ENCODE measurements at places on chromosomes 7 and 10.

GRCh38 chr10:90204956-90205314 lies 503.5 kb downstream of the KIF20B start:
- no peak for DNase-seq

DNA sequence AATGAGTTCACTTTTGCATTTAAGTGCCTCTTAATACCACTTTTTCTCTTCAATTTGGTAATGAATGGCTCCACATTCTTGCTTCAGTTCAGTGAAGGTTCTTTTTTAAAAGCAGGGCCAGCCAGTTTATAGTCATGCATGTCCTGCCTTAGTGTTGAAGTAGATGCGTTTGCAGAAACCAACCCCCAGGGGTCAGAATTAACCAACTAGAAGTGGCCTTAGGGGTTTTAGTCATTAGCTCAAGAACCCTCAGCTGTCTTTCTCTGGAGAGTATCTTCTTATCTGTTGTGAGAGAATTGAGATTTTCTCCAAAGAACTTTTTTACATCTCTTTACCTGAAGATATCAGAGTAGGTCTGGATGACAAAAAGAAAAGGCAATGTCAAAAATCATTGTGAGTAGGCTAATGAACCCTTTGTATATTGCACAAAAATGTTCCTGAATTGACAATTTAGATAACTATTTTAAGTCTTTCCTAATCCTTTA lies 82.2 kb downstream of the PIK3CG start:
- DNase-seq, result peak; percentile 45

GRCh38 chr10:106189292-106189691 lies 975.2 kb downstream of the SORCS1 start:
- no peak for DNase-seq

DNA sequence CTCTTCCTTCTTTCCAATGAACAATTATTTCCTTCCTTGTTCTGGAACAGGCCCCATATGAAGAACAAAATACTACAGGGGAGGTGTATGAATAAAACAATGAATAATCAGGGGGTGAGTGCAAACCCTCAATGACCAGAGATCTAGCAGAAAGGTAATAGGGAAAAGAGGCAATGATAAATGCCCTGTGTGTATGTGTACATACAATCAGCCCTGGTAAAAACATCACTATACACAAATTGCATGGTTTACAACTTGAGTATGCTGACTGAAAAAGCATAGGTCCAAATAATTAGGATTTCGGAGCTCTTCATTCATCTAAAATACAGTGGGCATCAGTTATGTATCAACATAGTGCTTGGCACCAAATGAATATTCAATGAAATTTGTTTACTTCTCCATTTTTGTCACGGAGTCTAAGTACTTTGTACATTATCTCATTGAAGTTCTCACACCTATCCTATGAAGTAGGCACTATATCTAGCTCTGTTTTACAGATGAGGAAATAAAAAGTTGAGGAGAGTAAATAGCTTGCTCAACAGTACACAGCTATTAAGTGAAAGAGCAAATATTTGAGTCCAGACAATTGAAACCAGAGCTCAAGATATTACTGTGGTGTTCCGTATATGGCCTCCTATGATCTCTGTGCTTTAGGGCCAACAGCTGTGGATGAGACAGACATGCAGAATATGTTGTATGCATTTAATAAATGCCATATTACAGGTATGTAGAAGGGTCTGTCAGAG lies 1065.4 kb downstream of the SORCS3 start:
- no peak for DNase-seq

- DNase-seq, result peak; percentile 54
Observed at GRCh38 chr7:139635526-139636302, 112.2 kb downstream of the CLEC2L start.

All from CD4-positive, alpha-beta T cell treated with Interleukin-4 for 1 hour (primary cell).